ENCODE measurements at places on chromosomes 7 and 10.

DNA sequence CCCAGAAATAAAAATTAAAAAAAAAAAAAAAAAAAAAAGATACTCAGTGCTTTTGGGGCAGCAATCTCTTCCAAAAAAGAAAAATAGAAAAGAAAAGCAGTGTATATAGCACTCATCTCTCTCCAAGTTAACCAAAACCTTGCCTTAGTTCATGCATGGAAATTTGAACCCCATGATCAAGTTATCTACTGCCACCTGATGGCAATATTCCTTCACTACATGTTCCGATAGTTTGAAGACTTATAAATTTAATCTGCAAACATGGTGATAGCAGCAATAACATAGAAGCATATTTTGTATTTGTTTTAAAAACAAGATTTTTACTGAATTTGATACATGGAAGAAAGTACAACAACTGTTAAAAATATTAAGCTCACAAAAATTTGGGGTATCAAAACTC, 48.6 kb upstream of the SLIT1 start:
- DNase-seq: no peak

GRCh38 chr10:119659951-119660350, 8.8 kb downstream of the BAG3 start:
- no peak for DNase-seq

- DNase-seq: no peak
These were observed 140.7 kb upstream of the HABP2 start for GRCh38 chr10:113412161-113412560.

DNA sequence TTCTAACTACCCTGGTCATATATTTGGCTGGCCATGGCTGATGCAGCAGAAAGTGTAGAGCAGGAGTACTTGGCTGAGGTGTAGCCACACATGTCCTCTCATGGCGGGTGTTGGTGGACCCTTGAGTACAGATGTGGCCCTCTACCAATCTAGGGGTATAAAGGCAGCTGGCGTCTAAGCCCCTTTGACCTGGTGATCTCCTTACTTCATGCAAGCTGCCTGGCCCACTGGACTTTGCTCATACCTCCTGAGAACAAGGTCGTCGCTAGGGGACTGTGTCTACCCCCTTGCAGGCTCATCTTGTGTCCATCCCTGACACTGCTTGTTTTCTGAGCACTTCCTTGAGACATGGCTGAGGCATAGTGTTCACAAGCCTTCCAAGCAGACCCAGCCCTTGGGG, 287.8 kb downstream of the RPS24 start:
- DNase-seq: no peak

- no peak for DNase-seq
These were observed 78.3 kb downstream of the ATRNL1 start for GRCh38 chr10:115171392-115171960.

DNA sequence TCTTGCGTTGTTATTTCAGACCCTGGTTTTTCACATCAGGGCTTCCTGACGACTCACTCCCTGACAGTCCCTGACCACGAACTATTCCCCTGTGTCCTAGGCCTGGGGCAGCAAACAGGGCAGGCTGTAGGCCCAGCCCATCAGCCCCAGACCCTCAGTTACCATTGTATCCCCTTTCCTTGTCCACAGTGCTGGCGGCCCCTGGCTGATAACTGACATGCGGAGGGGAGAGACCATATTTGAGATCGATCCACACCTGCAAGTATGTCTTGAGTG, 50.5 kb upstream of the TRIM8 start:
- DNase-seq: no peak

GRCh38 chr10:1552881-1553670, 184.2 kb downstream of the ADARB2 start:
- DNase-seq: no peak

DNA sequence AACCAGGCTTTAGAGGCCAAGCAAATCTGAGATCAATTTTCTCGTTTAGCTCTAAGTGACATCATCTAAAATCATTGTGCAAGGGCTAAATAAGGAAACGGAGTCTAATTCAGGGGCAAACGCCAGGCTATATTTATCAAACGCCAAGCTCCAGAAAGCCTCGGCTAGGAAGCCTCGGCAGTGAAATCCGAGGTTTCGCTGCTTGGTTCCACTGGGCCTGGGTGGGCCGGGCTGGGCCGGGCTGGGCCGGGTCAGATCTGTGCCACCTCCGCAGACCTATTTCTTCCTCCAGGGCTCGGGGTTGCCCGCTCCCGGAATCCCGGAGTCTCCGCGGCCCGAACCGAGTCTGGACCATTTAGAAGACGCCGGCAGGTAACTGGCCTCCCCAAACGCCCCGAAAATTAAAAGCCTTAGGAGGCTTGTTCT, 459 bp upstream of the FEZF1 start:
- no peak for DNase-seq

DNA sequence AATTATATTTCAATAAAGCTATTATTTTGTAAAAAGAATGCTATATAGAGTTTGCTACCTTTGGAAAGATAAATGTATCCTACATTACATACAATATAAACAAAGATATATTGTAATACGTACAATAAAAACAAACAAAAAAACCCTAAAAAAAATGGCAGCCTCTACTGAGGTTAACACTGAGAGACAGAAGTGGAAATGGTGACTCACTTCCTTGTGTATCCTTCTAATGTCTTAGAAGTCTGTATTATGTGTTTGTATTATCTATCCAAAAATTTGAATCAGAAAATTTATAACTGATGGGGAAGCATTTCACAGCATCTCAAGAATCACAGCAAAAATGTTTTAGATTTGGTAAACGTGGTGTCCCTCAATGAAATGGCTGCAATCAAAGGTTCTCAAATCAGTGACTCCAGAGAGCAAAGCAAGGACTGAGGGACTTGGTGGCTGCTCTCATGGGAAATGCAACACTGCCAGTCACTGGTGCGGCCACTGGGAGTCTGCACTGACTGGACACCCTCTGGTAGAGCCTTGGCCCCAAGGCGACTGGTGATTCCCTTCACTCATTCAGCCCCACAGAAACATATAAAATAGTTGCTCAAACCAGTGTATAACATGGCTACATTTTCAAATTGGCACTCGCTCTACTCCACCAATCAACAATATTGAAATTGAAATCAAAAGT, 53.8 kb downstream of the PANK1 start:
- no peak for DNase-seq

DNA sequence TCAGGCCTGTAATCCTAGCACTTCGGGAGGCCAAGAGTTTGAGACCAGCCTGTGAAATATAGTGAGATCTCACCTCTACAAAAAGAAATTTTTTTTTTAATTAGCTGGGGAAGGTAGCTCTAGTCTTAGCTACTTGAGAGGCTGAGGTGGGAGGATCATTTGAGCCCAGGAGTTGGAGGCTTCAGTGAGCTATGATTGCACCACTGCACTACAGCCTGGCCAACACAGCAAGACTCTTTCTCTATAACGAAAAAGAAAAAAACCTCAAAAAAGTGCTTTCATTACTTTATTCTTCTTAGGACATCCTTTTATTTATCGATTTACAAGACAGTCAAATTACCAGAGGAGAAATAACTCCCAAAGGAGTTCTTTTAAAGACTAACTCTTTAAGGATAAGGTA, 49.4 kb upstream of the EXOC4 start:
- no peak for DNase-seq
